ENCODE measurements at places on chromosomes 12 and 14.

GRCh38 chr14:66043921-66044320 lies 442.2 kb upstream of the CCDC196 start:
- no peak for DNase-seq

DNA sequence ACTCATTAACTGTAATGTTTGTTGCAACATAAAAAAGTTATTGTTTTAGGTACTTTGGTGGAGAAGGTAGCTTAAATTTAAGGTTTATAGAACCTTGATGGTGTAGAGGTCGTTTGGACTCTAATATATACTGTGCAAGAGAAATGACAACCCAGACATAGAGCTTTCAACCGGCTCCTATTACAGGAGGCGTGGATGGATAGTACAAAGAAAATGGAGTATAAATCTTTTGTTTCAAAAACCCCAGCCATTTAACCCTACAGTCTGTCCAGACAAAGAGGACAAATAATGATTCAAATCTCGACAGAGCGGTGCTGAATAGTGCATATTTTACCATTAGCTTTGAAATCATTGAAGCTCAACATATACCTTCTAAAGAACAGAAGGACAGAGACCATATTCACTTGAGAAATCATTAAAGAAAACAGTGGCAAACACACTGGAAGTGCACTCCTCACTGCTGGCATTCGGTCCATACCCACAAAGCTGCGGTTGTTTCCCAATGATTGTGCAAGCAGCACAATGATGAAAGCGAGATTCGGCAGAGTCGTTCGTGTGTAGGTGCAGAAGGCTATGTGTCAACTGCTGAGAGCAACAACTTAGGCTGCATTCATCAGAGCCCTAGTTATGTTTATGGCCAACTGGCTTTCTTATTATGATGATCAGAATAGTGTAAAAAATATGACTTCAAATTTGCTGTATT lies 688.6 kb downstream of the NOVA1 start:
- DNase-seq, result no peak

GRCh38 chr12:62632411-62632918 lies 165.8 kb downstream of the MON2 start:
- DNase-seq, result peak; percentile 21

GRCh38 chr12:52360663-52361271 lies 6.5 kb downstream of the KRT85 start:
- no peak for DNase-seq

DNA sequence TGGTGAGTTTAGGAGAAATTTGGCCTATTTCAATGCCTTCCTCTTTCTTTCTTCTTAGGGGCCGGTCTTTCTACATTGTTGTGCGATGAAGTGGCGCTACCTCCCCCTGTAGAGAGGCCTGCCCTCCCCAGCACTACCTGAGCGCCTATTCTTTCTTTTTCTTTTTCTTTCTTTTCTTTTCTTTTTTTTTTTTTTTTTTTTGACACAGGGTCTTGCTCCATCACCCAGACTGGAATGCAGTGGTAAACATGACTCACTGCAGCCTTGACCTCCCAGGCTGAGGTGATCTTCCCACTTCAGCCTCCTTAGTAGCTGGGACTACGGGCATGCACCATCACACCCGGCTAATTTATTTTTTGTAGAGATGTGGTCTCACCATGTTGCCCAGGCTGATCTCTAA lies 136.1 kb upstream of the MAX start:
- no peak for DNase-seq

- DNase-seq, result peak; percentile 27
Observed at GRCh38 chr12:70756791-70757190, 119.6 kb upstream of the PTPRB start.

DNA sequence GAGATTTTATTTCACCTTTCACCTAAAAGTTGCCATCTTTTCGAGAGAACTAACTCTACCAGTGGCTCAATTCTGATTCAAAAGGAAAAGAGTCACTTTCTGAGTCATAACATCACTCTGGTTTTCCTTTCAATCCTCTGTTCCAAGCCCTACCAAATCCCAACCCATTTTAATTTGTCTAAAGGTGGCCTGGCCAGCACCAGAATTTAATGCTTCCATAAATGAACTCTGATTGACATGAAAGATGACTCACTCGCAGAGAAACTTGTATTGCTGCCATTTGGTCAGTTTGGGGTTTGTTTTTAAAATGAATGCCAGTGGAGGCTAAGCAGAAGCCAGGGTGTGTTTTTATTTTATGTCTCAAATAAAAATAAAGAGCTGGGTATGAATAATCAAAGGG lies 117.4 kb upstream of the SOX5 start:
- no peak for DNase-seq

DNA sequence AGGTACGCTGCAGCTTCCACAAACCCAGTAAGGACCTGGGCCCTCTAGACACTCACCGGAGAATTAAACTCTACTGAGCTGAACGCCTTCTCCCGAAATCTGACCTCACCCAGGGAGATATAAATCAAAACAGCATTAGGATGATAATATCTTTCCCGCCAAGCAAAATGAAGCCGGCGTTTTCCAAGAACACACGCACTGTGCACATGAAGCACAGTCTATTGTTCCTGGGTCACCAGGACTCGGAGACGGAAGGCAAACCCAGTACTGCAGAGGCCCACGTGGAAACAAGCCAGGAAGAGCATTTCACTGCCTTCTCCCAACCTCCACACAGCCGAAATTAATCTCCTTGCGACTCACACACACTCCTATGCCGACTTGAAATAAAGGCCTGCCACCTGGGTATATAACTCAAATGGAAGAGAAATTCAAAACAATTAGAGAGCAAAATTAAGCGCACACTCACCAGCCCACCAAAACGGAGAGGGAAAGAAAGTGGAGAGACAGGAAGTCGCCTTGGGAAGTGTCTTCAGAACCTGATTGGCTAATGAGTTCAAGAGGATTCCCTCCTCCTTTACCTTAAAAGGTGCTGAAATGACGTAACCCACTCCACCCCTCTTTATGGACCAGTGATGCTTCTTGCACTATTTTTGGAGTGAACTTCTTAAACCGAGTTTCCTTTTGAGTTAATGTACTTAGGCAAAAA lies at the start of gene CCNB1IP1:
Gene CCNB1IP1 (minus strand): TSS at position 492 of the 706 bp plus-strand sequence. CDS start 16,756 bp downstream, outside the sequence.
- peak; percentile 83 for DNase-seq

GRCh38 chr14:80428671-80429070 lies 217.4 kb upstream of the DIO2 start:
- DNase-seq, result no peak

DNA sequence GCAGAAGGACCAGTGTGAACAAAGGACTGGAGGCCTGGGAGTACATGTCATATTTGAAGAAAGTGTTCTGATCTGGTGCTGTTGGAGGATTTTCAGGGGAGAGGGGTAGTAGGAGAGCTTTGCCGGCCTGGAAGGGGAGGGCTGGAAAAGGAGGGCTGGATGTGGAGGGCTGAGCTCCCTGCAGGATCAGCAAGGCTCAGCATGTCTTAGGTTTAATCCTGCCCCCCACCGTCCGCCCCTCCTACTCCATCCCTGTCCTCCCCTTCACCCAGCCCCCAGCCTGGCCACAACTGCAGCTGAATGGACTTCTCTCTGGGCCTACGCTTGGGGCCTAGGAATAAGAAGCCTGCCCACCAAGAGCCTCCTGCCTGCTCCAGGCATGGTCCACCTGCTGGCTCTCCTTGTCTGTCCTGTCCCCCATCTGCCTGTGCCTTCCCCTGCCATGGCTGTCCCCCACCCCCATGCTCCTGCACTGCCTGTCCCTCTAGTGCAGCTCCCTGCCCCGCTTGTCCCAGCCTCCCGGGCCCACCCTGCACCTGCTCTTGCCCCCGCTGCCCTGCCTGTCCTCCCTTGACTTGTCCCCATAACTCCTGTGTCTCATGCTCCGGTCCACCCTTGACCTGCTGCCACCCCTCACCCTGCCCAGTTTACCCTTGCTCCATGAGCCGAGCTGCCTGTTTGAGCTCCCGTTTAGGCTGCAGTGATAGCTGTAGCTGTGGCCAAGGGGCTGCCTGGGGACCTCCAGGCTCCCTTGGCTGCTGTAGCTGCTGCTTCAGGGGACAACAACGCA lies 9.8 kb upstream of the RARG start:
- DNase-seq, result no peak

GRCh38 chr14:21023174-21023573 lies 1.7 kb downstream of the NDRG2 start:
- no peak for DNase-seq

- DNase-seq, result no peak
Observed at GRCh38 chr12:5295996-5296395, 135.9 kb upstream of the NTF3 start.

GRCh38 chr14:23129759-23130316 lies 10.8 kb upstream of the CEBPE start:
- DNase-seq, result no peak

GRCh38 chr12:30447061-30447750 lies 248.5 kb downstream of the IPO8 start:
- DNase-seq, result no peak

GRCh38 chr14:63460680-63461369 lies 82.4 kb downstream of the PPP2R5E start:
- no peak for DNase-seq

- no peak for DNase-seq
Observed at GRCh38 chr12:108175310-108175709, 46.2 kb downstream of the WSCD2 start.

DNA sequence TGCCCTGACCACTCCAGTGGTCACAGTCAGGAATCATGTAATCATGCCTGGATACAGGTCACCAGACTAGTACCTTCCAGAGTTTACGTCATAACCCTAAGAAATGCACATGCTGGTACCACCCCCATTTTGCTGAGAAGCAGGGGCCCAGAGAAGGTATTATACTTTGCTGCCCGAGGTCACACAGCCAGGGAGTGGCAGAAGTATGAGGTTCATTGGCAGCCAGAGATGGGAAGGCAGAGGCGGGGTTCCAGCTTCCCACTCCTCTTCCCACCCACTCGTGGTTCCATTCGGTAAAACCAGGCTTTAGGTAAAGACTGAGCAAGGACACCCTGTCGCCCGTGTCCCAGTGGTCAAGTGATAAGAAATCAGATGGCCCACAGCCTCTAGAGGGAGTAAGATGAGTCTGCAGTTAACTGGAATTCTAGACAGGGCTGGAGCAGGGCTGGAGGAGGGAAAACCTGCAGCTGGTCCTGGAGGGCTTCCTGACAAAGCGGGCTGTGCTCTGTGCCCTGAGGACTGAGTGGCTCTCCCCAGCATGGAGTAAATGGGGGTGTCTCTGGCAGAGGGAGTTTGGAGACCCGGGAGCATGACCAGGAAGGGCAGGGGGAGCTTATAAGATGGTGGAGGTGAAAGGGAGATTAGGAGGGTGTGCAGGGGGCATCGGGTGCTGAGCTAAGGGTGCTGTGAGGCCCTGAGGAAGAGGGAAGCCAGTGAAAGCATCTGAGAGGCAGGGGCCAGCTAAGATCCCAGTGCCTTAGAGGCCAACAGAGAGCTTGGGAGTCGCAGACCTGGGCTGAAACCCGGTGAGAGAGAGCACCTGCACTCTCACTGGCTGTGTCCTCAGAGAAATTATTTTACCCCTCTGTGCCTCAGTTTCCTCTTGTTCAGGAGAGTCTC lies 5.7 kb downstream of the FAM222A start:
- DNase-seq, result no peak

GRCh38 chr14:90853116-90853515 lies 36.9 kb upstream of the TTC7B start:
- DNase-seq, result no peak

DNA sequence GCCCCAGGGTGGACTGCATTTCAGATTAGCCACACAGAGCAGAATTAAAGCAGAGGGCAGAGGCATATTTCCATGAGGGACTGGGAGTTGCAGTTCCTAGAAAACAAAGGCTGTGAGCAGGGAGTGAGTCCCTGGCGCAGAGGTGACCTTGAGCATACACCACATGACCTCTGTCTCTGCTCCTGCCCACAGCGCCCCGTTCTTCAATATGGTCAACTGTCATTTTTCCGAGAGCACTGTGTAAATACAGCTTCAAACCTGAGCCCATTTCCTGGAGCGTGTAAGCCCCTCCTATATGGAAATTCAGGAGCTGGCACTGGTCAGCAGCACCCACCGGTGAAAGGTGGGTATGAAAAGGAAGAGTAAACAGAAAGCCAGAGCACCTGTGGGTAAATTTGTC lies 192.2 kb upstream of the PELI2 start:
- DNase-seq, result peak; percentile 57

DNA sequence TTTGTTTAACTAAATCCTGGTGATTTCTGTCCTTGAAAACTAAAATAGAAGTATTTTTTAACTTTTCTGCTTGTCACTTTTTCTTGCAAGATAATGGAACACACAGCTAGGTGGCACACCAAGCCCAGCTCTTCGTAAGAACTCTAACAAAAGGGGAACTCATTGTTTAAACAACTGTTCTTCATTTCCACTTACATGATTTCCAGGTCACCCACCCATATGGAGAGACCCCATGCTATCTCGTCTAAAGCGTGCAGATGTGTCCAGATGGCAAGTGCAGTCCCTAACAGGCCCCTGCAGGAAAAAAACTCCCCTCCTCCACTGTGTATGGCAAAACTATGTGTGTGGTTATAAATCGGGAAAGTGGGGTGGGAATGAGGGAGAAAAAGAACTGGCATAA lies 43.3 kb upstream of the NT5DC3 start:
- DNase-seq, result no peak

DNA sequence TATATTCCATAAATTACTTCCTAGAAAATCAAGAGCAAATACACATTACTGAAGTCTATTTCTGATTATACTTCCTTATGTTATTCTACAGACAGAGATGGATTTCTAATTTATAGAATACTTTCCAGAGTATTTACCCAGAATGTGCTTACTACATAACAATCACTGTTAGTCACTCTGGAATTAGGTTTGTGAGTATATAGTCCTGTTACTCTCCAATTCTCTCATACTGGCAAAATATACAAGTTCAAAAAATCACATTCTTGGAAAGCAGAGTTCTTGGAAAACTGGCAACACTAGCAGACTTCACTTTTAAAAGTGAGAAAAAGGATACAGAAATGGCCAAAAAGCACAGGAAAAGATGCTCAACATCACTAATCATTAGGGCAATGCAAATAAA lies 7.3 kb downstream of the PPP2R5E start:
- DNase-seq, result no peak

- DNase-seq, result no peak
Observed at GRCh38 chr12:108980831-108981618, 39.8 kb downstream of the SVOP start.

GRCh38 chr12:84604551-84604950 lies 308.0 kb downstream of the SLC6A15 start:
- no peak for DNase-seq

DNA sequence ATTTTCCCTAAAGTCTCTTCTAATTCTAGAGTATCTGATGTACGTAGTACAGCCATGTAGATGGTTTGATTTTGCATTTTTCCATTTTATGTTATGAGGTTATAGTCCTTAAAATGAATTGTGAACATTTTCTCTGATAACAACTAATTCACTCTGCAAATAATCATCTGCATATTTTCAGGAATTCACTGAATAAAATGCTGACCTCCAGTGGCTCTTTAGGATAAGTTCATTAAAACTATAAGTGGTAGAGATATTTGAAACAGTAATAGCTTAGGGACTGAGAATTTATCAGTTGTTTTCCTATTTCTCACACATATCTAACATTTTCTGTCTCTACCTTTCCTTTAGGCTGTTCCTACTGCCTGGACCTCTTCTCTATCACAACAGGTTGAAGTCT lies 4.4 kb downstream of the MSRB3 start:
- DNase-seq, result no peak

DNA sequence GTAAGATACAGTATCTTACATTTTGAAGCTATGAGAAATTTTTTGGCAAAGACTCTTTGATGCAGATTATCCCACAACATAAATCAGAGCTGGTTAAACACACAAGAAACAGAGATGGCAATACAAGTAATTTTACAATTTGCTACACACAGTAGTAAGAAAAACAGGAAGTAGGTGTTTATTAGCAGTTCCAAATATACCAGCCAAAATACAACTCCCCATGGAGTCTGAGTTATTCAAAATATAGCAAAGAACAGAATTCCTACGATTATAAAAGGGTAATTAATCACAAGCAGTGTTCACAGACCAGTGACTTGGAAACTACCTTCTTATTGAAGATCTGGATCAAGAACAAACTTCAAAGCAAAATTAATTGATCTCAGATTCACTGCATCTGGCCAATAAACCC lies 83.9 kb downstream of the BMP4 start:
- DNase-seq, result no peak

Data from NCI-H1092 (cell line).